Central memory CD4-positive, alpha-beta T cell (primary cell): ENCODE measurements at places on chromosomes 12 and 14.

DNA sequence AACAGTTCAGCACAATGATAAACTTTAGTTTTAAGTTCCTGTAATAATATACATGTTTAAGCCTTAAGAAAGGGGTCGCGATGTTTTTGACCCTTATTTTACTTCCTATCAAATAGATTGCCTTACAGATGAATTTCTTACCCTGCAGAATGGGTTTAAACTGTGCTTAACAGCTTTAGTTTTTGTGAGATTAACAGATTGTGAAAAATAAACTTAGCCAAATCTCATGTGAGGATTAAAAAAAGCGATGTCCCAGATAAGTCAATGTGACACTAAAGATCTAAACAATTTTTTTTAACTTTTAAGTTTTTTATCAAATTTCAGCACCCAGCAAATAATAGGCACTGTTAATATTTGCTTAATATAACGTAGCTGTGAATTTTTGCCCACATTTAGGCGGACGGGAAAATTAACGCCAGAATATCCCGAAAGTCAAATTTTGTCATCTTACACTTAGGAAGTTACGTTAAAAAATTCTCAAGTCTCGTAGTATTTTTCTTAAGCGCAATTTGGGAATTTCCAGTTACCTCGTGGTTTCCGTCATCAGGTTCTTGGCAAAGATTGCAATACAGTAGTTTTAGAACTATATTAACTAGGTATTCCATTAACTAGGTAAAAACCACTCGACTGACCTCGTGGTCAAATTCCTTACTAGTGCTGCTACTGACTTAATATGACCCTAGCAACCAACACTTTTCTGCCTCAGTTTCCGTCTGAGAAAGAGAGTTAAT is 1.2 kb downstream of the HNRNPC start:
- peak; percentile 36 for DNase-seq

- DNase-seq: no peak
Measured at GRCh38 chr12:96140174-96140573, 54.0 kb upstream of the ELK3 start.

GRCh38 chr12:26750531-26751175 is 82.3 kb downstream of the ITPR2 start:
- DNase-seq: no peak

- DNase-seq: peak; percentile 14
Measured at GRCh38 chr14:70027785-70028428, 148.7 kb downstream of the SMOC1 start.

DNA sequence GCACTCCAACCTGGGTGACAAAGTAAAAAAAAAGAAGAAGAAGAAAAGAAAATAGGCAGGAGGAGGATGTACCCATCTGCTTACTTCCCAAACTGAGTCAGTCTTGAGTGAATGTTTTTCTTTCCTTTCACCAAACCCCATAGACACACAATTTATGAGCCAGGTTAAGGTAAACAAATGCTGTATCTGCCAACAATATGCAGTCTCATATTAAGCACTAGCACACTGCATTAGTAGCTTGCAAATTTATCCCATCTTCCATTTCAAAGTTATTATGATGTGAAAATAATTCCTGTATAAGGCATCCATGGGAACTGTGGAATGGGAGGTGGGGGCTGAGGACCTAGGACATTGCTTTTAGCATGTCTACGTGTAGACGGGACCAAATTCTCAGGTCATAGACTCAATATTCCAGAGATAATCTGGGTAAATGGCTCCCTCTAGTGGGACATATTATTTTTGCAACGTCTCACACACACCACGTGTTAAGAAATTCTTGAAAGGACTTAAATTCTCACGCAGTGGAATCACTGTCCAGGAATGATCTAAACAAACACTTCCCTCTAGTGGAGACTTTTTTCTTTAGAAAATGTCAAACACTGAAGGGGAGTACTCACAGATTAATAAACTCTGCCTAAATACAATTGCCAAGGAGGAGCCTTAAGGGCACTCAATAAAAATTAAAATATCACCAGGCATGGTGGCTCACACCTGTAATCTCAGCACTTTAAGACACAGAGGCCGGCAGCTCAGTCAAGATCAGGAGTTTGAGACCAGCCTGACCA is 17.1 kb upstream of the OR10P1 start:
- peak; percentile 62 for DNase-seq

GRCh38 chr14:76015668-76016067 is 30.1 kb downstream of the IFT43 start:
- no peak for DNase-seq

DNA sequence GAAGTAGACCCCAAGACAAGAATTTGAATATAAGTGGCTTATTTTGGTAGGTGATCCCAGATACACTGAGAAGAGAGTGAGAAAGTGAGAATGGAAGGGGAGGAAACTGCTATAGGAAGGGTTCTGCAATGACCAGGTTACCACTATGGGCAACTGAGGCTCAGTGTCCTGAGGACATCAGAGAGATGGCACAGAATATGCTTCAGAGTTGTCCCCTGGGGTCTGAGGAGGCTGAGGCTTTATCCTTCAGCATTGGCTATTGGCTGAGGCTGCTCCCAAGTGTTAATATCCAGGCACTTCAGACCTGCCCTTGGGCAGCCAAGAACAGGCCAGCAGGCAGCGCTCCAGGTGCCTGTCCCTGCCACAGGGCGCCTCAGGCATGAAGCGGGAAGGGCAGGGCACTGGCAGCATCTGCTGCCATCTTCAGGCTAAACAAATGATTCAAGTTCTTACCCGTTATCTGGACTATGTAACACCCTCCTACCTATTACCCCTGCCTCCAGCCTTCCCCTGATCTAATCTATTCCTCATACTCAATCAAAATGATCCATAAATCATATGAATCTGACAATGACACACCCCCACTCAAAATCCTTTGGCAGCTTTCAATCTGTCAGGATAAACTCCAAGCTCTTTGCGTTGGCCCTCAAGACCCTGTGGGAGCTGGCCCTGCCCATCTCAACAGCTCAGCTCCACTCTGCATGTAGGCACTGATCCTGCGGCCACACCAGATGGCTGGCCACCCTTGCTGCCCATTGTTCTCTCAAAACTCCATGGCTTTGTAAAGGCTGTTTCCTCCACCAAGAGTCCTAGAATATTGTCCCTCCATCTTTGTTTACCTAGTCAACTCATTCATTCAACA is 42.4 kb downstream of the CKAP4 start:
- DNase-seq: no peak
